Renal cortical epithelial cell (primary cell): ENCODE measurements at places on chromosomes 4 and X. TPM values are rescaled to one million over a fixed set of nuclear protein-coding genes. Genes with fewer than 3 reads are reported as not detected.

- DNase-seq = no peak
These were observed 30.0 kb upstream of the FGFR3 start for GRCh38 chr4:1763070-1763549.

DNA sequence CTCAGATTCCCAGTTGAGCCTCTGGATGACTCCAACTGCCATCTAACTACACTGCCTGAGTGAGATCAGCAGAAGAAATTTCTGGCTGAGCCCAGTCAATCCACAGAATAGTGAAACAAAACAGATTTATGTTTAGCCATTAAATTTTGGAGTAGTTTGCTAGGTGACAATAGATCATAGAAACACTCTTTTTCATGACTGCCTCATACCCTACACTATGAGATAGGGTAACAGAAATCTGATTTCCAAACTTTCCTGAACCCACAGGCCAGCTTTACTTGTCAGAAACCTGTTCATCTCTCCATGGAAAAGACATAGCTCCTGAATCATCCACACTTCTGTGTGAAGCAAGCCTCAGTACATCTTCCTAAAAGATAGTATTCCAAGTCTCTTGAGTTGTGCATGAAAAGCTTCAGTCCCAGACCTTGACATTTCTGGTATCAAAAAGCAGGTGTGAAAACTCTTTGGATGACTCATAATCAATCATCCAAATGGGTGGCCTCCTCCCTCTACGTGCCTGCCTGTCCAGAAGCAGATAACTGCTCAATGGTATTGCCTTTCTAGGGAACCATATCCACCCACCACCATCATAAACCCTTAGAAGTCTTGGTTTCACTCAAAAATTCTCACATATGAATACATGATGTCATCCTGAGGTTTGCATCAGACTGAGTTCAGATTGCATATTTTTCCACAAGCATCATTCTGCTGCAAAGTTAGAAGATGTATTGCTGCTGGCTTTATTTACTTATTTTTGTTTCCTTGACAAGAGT is 47.5 kb upstream of the RAP2C start:
- peak; percentile 2 for DNase-seq

DNA sequence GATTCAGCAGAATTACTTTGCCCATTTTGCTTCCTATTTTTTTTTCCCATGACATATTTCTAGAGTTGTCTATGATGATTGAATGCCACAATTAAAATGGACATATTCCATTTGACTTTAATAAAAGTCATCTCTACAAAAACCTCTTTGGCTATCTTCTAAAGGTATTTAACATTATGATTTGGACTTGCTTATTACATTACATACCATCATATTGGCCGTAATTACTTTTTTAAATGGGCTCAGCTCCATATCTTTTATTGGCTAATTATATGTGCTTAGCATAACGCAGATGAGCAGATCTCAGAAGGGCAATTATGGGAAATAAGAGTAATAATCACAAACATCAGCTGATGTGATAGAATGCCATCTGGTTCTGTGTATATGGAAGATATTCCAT is 4.5 kb upstream of the LNX1 start:
- no peak for DNase-seq

DNA sequence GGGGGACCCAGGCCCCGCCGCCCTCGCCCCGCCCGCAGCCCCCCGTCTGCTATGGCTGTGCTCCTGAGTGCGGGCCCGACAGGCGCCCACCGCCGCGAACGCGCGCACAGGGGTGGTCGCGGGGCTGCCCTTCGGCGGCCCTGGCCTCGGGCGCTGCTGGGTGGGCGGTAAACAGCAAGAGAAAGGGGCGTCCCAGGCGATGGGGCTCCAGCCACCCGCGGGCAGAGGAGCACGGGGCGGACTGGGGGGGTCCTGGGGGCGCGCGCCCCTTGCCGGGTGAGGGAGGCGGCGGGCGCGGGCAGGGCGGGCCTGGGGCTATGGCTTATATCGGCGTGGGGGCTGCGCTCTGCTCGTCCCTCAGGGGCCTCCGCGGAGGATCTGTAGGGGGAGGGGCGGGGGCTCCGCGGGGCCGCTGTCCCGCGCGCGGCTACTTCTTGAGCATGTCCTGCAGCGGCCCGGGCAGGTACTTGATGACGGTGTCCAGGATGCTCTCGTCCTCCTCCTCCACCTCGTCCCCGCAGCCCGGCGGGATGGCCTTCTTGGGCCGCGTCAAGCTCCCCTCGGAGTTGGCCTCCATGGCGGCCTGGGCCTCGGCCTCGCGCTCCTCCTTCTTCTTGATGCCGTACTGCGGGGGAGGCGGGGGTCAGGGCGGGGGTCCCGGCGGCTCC is 39.7 kb downstream of the CPLX1 start:
- DNase-seq = no peak

- peak; percentile 1 for DNase-seq
These were observed 321.7 kb downstream of the PPP1R2C start for GRCh38 chrX:42456176-42456700.

DNA sequence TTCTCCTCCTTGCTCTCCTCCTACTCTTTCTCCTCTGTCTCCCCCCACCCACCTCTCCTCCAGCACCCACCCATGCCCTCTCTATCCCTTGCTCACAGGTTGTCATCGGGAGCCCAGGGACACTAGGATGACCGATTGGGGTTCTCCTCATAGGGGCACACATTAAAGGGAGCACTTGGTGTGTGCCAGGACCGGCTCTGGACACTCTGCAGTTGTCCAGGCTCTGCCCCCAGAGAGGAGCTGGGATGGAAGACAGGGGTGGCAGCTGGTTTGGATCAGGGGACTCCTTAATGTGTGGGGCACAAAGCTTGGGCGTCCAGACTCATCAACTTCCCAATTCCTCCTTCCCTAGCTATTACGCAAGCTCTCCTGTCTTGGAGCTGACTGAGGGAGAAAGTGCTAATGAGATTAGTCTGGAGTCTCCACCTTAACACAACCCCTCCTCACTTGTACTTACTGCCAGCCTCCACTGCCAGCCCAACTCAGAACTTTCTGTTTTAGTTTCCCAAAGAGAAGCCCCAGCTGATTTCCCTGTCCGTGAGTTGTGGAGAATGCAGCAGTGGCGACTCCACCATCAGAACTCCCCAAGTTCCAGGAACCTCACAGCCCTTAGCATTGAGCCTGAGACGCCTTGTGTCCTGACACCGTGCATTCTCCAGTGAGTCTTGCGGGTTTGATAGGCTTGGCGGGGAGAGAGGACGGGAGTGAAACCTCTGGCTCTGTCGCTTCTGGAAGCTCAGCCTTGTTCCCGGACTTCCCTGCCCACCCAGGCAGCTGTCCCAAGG is 52.2 kb downstream of the CXorf49B start:
- DNase-seq = no peak

DNA sequence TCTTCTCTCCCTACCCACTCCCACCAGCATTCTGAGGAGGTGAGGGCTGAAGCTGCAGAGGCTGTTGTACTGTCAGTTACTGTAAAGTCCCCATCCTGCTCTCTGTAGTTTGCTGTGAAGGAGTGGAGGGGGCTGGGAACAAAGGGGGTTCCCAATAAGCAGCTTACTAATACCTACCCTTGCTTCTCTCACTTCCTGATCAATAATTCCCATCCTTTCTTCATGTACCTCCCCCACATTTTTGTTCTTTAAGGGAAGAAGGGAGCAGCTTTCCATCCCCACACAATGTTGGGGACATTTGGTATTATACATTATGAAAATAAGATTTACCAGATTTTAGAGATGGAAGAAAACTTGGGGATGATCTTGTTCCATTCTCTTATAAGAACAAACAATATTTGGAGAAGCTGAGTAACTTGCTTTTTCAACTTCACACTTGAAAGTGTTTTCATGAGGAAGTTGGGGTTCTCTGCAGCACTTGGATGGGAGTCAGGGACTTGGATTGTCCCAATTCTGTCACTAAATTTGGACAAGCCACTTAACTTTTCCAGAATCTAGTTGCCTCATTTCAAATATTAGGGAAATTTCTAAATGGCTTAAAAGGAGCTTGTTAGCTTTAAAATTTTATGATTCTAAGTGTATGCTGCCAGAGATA is 5.4 kb downstream of the TBC1D1 start:
- DNase-seq = no peak

DNA sequence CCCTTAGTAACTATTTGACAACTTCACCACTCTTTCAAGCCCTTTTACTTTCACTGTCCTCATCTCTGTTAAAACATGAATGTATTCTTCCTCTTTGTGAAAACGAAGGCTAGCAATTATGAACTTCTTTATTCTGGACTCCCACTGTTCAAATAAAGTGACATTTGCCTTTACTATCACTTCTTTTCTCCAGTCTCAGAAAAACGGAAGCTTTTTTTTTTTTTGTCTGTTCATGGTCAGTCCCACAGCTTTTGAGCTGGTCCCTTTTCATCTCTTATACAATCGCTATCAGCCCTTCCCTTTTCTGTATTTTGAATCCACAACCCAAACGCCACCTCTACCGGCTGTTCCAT is 327.7 kb downstream of the DKK2 start:
- DNase-seq = no peak

HSFX2 gene
- total RNA-seq = not detected in 2 replicates

USP17L22 gene
- not detected in 2 replicates for total RNA-seq

ADGRL3 gene
- 5.3 TPM in 1 of 2 replicates, not detected in the other for total RNA-seq

GLRA3 gene
- not detected in 2 replicates for total RNA-seq

TMEM31 gene
- total RNA-seq = not detected in 2 replicates
